D721Med (cell line): ENCODE measurements at places on chromosomes 3 and 15.

DNA sequence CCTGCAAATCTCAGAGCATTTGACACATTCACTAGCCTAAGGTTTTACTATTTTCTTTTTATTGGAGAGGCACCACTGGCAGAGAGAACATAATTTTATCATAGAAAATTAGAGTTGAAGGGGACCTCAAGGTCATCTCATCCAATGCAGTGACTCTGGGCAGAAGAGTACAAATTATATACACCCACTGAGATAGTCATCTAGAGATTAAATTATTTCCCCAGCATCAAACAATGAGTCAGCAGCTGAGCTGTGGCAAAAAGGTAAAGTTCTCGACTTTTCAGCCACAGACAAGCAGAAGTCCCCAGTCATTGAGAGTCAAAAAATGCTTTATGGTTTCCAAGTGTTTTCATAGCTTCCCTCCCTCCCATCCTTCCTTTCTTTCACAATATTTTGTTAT lies 39.3 kb upstream of the SEMA6D start:
- no peak for DNase-seq

GRCh38 chr3:41102750-41103149 lies 96.6 kb upstream of the CTNNB1 start:
- no peak for DNase-seq

- DNase-seq = no peak
These were observed 273.0 kb downstream of the DIPK2A start for GRCh38 chr3:144244662-144245061.

- DNase-seq = no peak
These were observed 827 bp downstream of the WNT5A start for GRCh38 chr3:55486101-55486856.

DNA sequence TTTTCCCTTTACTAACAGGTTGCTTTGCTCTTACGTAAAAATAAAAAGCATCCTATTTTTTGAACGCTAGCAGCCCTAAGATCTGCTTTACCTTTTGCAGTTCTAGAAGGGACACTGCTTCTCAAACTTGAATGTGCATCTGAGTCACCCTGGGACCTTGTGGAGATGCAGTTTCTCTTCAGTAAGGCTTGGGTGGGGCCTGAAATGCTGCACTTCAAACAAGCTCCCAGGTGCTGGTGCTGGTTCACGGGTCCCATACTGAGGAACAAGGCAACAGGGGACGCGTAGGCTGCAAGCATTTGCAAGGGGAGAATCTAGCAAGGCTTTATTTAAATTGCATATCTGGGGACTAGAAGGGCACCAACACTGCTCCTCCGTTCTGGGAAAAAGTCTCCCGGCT lies 30.0 kb downstream of the MB21D2 start:
- DNase-seq = no peak

- DNase-seq = no peak
These were observed 88.6 kb downstream of the ZNF385D start for GRCh38 chr3:21662403-21662802.

GRCh38 chr3:73547427-73548248 lies 77.1 kb downstream of the PDZRN3 start:
- no peak for DNase-seq

- no peak for DNase-seq
These were observed 37.2 kb downstream of the MAGEF1 start for GRCh38 chr3:184674626-184675025.

- no peak for DNase-seq
These were observed 631 bp downstream of the UBR1 start for GRCh38 chr15:43105077-43105736.

- no peak for DNase-seq
These were observed 68.1 kb upstream of the DCLK3 start for GRCh38 chr3:36832406-36832805.

- DNase-seq = no peak
These were observed 5.1 kb downstream of the TRPM7 start for GRCh38 chr15:50681467-50681866.

- no peak for DNase-seq
These were observed 1.3 kb downstream of the RPL22L1 start for GRCh38 chr3:170868577-170869238.

DNA sequence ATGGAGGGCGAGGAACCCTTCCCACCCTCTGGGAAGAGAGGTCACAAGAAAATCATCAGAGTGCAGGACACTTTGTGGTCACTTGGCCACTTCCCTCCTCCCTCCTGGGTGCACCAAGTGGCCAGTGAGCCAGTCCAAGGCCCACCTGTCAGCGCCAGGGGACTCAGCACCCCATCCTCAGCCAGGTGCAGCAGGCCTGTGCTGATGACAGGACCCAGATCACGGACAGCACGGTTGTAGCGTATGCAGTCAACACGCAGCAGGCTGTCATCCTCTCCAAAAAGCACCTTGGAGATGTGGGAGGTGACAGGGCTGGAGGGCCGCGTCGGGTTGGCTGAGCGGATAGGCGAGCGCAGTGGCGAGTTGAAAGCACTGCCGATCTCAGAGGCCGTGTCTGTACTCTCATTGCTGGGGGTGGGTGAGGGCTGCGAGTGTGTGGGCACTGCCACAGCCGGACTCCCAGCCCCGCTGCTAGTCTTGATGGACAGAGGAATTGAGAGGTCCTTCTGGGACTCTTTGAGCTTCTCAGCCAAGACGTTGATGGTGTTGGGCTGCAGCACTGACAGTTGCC lies 41.5 kb downstream of the SEMA3G start:
- DNase-seq = no peak

- DNase-seq = no peak
These were observed 302.0 kb downstream of the WDR72 start for GRCh38 chr15:53457479-53457878.

DNA sequence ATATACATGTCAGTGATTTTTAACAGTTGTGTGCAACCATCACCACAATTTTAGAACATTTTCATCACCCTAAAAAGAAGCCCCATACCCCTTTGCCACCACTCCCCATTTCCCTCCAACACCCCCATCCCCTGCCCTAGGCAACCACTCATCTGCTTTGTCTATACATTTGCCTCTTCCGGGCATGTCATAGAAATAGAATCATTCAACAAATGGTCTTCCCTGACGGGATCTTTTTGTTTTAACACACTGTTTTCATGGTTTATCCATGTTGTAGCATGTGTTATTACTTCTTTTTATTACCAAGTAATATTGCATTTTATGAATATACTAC lies 4.0 kb downstream of the VILL start:
- no peak for DNase-seq

- no peak for DNase-seq
These were observed 257.9 kb upstream of the KCNH8 start for GRCh38 chr3:18890449-18890848.

DNA sequence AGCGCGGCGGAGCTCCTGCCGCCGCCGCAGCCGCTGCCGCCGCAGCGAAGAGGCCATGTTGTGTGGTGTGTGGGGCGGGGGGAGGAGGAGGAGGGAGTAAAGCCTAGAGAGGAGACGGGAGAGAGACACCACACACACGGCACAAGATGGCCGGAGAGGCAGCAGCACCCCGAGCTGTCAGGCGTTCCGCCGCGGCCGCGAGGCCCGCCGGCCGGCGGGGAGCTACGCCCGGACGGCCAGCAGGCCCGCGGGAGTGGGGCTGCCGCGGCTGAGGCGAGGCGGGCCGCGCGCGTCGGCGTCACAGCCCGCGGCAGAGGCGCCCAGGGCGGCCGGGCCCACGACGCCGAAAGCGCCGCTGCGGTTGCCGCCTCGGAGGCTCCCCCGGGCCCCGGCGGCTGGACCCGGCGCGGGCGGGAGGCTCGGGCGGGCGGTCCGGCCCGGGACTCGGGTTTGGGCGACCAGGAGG lies 17.4 kb upstream of the CHD2 start:
- no peak for DNase-seq

DNA sequence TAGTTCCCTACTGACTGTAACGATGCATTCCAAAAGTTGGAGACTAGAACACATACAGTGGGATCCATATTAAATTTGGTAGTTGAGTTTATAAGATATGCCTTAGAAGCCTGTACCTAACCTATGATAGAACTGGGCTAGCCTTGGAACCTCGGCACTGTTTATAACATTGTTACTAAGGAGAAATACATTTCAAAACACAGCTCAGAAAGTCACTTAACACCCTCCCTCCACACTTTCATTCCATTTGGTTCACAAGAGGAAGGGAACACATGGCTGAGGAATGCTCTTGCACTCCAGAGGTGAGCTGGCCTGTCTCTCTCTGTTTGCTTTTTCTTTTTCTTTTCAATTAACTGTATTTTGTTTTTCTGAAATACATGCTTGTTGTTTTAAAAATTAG lies 48.7 kb upstream of the TSC22D2 start:
- DNase-seq = no peak

- no peak for DNase-seq
These were observed 243.0 kb downstream of the CLSTN2 start for GRCh38 chr3:140177943-140178342.

DNA sequence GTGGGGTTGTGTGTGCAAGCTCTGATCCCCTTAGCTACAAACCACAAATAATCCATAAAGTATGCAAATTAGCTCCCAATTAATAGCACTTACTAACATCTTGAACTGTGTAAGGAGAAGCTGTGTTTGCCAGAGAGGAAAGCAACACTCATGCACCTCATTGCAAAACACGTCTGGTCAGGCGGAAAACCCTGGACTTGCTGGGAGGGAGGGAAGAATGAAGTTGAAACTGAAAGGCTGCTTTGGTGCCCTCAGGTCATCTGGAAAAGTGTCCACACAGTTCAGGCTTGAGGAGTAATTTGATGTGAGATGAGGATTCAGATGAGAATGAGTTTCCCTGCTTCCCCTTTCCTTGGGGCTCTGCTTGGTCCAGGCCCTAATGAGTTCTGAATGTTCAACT lies 185.5 kb upstream of the ANKRD28 start:
- no peak for DNase-seq

- DNase-seq = no peak
These were observed 8.5 kb downstream of the SHOX2 start for GRCh38 chr3:158097593-158098308.

- DNase-seq = no peak
These were observed 288.3 kb upstream of the C2CD4B start for GRCh38 chr15:62453375-62453774.

- no peak for DNase-seq
These were observed 21.3 kb upstream of the DGKG start for GRCh38 chr3:186383026-186383993.

GRCh38 chr15:88835119-88835518 lies 31.9 kb downstream of the ACAN start:
- no peak for DNase-seq

- DNase-seq = no peak
These were observed 37.1 kb downstream of the GJD2 start for GRCh38 chr15:34717729-34718128.

DNA sequence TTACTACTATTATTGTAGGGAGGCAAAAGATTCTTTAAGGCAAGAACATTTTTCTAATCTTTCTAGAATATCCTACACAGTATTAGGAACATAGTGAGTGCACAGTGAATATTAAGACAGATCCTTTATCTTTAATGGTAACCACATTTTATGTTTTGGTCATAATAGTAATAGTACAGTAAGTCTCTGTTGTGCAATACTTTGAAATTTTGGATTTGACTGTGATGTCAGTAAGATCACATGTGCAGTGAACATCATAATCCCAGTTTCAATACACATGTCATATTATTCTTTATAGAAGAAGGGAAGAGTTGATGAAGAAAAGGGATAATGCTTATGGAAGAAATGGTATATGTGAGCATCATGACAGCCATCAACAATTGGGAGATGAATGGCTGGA lies 10.7 kb downstream of the STT3B start:
- DNase-seq = no peak

DNA sequence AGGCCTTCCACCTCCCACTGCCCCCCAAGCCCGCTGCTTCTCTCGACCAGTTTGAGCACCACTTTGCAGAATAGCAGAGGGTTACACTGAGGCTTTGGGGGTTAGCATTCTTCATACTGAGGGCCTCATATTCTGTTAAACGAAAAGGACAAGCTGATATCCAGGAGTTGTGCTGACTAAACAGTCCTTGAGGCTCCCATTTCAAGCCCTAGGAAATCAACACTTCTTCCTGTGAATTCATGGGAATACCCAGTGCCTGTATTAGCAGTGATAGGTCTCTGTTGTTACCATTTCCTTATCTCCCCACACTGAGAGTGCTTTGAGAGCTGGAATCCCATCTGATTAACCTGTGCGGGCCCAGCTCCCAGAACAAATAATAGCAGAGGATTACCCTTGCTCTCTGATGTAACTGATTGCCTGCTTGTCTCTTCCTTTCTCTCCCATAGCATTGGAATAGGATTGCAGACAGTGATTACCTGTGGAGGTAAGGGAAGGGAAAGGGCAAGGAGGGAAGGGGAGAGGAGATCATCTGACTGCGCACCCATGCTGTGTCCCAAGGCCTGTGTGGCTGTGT lies 930 bp downstream of the FBXW12 start:
- DNase-seq = no peak
